ENCODE measurements at places on chromosomes 2 and 18.

GRCh38 chr2:118274841-118275510, 186.7 kb downstream of the INSIG2 start:
- no peak overlapping the region for H3K27ac ChIP-seq
- H3K4me1 ChIP-seq, result no peaks in the 10 kb centered on the region
- H3K4me3 ChIP-seq, result no peak overlapping the region
- no peaks in the 10 kb centered on the region for H3K36me3 ChIP-seq

DNA sequence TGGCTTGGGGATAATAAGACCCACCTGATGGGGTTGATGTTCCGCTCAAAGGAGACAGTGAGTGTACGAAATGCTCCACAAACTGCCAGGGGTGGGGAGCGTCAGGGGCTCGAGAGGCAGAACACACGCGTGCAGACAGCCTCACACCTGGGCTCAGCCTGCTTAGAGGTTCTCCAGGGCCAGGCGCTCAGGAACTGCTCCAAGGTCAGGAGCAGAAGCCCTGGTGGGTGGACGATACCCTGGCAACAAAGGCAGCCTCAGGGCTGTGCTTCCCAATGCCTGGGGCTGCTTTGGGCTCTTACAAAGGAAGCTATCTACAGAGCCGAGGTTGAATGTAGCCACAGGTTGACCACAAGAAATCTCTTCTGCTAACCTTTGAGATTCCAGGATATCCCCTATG, 114.4 kb downstream of the CLIP4 start:
- no peak overlapping the region for H3K27ac ChIP-seq
- no peak for DNase-seq
- peaks cover 3% of the 10 kb centered on the region for H3K4me1 ChIP-seq
- no peak overlapping the region for H3K4me3 ChIP-seq
- H3K27me3 ChIP-seq, result peaks cover 20% of the 10 kb centered on the region

GRCh38 chr18:49161627-49162026, 210.9 kb upstream of the SMAD7 start:
- no peak overlapping the region for H3K27ac ChIP-seq
- peak; percentile 89 for DNase-seq
- no peaks in the 10 kb centered on the region for H3K27me3 ChIP-seq
- no peaks in the 10 kb centered on the region for H3K4me1 ChIP-seq

GRCh38 chr18:26034850-26035497, 55.4 kb downstream of the SS18 start:
- peaks cover 54% of the 10 kb centered on the region for H3K36me3 ChIP-seq
- H3K27me3 ChIP-seq, result no peaks in the 10 kb centered on the region
- H3K4me1 ChIP-seq, result no peaks in the 10 kb centered on the region

GRCh38 chr2:185785851-185786473, 47.4 kb downstream of the FSIP2 start:
- H3K4me3 ChIP-seq, result no peak overlapping the region
- H3K4me1 ChIP-seq, result no peaks in the 10 kb centered on the region
- DNase-seq, result no peak
- no peak overlapping the region for H3K27ac ChIP-seq

DNA sequence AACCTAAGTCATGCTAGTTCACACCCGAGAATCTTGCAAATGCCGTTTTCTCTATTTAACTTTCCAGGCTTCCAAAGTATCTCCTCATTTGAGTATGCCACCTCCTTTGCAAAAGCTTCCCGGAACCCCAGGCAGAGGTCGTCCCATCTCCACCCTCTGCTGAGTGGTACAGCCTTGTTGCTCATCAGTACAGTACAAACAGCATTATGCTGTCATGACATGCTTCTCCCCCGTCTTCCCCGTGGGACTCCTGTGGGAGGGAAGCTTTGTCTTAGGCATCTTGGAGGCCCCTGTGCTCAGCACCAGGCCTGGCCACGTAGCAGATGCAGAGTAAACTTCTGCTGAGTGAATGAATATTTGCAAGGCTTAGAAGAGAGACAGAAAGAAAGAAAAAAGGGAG, 102.7 kb downstream of the CDCA7 start:
- H3K36me3 ChIP-seq, result no peaks in the 10 kb centered on the region
- no peaks in the 10 kb centered on the region for H3K4me1 ChIP-seq
- H3K27ac ChIP-seq, result no peak overlapping the region

DNA sequence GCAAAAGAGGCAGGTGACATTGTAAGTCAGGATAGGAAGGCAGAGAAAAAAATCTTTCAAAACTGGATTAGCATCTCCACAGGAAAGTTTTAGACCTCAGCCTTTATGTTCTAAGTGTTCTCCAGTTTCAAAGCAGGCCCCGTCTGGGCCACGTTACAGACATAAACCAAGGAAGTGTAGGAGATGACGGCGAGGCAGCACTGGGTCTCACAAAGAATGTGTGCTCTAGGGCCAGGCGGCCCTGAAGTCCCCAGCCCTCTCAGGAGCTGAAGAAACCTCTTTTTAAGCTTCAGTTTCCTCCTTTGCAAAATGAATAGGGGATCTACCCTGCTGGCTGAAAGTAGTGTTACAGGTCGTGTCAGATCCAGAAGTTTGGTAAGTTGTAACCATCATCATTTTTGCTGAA, 81.7 kb downstream of the SPRED2 start:
- peaks cover 32% of the 10 kb centered on the region for H3K4me1 ChIP-seq
- peak overlapping the region; percentile 32 for H3K27ac ChIP-seq
- no peak for DNase-seq
- no peak overlapping the region for H3K4me3 ChIP-seq

DNA sequence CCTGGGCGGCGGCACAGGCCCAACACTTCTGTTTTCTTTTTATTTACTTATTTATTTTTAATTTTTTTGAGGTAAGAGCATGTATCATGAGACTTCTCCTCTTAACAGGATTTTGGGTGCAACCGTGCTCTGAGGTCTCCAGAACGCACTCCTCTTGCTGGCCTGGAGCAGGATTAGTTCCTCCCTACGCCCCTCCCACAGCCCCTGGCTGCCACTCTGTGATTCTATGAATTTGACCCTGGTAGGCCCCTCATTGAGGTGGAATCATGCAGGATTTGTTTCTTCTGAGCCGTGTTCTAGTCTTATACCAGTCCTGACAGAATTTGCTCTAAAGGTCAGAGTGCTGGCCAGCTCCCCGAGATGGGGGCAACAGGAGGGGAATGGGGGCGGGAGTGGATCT, 106.5 kb upstream of the HS6ST1 start:
- H3K27ac ChIP-seq, result no peak overlapping the region
- no peak for DNase-seq
- no peak overlapping the region for H3K4me3 ChIP-seq
- H3K27me3 ChIP-seq, result no peaks in the 10 kb centered on the region
- H3K36me3 ChIP-seq, result no peaks in the 10 kb centered on the region

- H3K4me3 ChIP-seq, result no peak overlapping the region
- H3K27ac ChIP-seq, result no peak overlapping the region
- H3K27me3 ChIP-seq, result no peaks in the 10 kb centered on the region
These were observed 292.5 kb upstream of the CNTNAP5 start for GRCh38 chr2:123732563-123732962.

DNA sequence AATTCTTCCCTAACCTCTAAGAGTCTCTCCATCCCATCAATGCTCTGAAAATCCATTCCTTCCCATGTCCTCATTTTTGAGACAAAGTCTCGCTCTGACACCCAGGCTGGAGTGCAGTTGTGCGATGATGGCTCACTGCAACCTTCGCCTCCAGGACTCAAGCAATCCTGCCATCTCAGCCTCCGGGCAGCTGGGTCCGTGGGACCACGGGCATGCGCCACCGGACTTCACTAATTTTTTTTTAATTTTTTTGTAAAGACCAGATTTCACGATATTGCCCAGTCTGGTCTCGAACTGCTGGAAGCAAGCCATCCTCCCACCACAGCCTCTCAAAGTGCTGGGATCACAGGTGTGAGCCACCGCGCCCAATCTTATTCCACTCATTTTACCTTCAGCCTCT, 1.6 kb downstream of the FEZ2 start:
- no peak overlapping the region for H3K27ac ChIP-seq
- peaks cover 2% of the 10 kb centered on the region for H3K36me3 ChIP-seq
- H3K27me3 ChIP-seq, result no peaks in the 10 kb centered on the region

DNA sequence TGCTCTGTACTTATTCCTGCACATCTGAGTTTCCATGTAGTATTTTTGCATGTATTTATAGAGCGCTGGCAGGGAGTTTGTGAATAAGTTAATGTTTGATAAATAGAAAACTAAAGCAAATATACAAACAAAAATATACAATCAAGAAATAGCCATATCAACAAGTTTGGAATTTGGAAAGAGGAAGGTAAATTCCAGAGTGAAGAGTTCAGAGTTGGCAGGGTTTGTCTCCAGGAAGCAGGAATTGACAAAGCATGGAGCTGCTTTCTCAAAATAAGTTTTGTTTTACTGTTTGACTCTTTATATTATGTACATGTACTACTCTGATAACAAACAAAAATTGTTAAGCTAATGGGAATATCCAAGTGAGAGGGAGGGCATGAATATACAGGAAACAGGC, 80.3 kb downstream of the SPOPL start:
- H3K27ac ChIP-seq, result no peak overlapping the region
- no peak for DNase-seq
- no peaks in the 10 kb centered on the region for H3K36me3 ChIP-seq

DNA sequence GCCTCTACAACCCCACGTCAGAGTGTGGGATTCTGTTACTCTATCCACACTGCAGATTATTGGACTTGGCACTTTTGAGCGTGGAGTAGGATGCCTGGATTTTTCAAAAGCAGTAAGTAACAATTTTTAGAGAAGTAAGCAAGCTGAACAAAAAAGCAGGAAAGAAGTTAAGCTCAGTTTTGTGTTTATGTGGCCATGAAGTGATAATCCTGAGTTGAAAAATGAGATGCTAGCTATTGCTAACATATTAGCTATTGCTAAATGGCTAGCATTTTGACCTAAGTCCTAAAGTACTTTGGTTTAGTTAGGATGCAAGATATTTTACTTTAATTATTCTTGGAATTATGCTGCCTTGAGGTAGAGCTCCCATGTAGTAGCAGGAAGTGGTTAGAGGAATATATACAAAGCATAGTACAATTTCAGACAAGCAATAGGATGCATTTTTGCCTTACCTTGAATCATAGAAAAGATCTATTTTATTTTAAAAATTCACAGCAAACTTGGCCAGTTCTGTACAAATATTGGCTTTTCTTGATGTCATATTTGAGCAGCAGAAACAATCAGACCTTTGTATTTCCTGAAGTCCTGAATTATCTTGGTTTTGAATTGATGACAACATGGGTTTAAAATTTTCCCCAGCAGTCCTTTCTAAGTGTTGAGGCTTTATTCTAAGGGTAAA, 74.6 kb downstream of the COX7A2L start:
- H3K27ac ChIP-seq, result no peak overlapping the region
- no peaks in the 10 kb centered on the region for H3K4me1 ChIP-seq
- no peaks in the 10 kb centered on the region for H3K27me3 ChIP-seq
- H3K4me3 ChIP-seq, result no peak overlapping the region
- H3K36me3 ChIP-seq, result peaks cover 5% of the 10 kb centered on the region

DNA sequence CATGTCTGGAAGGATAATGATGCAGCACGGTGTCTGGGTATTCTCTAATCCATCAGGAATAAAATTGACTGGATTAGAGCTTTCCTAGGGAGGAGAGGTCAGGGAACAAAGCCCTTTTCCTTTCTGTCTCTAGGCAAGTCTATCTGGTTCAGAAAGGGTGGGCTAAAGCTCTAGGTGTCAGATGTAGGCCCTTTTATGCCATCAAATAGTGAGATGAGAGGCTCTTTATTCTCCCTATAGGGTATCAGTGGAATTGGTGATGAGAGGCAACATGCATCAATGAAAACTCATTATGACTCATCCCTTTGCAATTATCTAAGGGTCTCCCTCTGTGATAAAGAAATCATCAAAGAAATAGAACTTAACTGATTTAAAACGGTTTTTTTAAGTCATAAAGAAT, 328.0 kb upstream of the CRIM1 start:
- H3K4me1 ChIP-seq, result no peaks in the 10 kb centered on the region
- no peaks in the 10 kb centered on the region for H3K36me3 ChIP-seq
- no peak for DNase-seq
- H3K27me3 ChIP-seq, result no peaks in the 10 kb centered on the region

- no peak overlapping the region for H3K4me3 ChIP-seq
- no peaks in the 10 kb centered on the region for H3K4me1 ChIP-seq
- H3K27ac ChIP-seq, result no peak overlapping the region
- no peak for DNase-seq
These were observed 121.8 kb downstream of the TGFA start for GRCh38 chr2:70431716-70432347.

DNA sequence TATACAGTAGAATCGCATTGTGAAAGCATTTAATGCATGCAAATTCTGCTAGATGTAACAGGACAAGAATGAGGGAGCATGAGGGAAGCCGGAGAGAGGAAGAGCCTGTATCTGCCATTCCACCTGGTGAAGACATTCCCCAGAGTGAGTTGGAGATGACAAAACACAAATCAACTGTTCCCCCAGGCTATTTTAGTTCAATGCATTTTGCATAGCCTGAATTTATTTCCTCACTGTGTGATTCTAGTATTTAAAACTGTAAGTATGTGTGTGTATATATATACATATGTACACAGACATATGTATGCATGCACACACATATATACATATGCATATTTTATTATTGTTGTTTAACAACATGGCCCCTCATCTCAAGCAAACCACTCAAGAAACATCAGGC, 54.7 kb downstream of the CCDC68 start:
- H3K27me3 ChIP-seq, result no peaks in the 10 kb centered on the region
- H3K4me3 ChIP-seq, result no peak overlapping the region
- no peaks in the 10 kb centered on the region for H3K4me1 ChIP-seq
- H3K27ac ChIP-seq, result no peak overlapping the region
- DNase-seq, result no peak

DNA sequence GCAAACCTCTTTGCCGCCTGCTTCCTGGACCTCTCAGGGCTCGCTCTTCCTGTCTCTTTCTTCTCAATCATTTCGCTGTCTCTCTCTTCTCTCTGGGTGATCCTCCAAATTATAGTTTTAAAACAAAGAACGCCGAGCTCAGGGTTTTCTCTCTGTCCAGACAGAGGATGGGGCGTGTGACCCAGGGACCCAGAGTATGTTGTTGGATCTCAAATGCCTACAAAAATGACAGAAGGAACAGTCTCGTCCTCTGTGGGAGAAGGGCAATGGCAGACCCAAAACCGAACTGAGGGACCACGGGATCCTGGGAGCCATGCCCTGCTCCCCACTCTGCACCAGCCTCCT, 88.5 kb downstream of the EIPR1 start:
- no peak for DNase-seq
- no peaks in the 10 kb centered on the region for H3K36me3 ChIP-seq
- H3K27ac ChIP-seq, result no peak overlapping the region
- no peaks in the 10 kb centered on the region for H3K27me3 ChIP-seq
- H3K4me1 ChIP-seq, result no peaks in the 10 kb centered on the region
- no peak overlapping the region for H3K4me3 ChIP-seq

GRCh38 chr2:122433123-122433754, 677.8 kb downstream of the TSN start:
- no peaks in the 10 kb centered on the region for H3K36me3 ChIP-seq
- H3K27me3 ChIP-seq, result no peaks in the 10 kb centered on the region
- H3K4me3 ChIP-seq, result no peak overlapping the region
- no peak overlapping the region for H3K27ac ChIP-seq

DNA sequence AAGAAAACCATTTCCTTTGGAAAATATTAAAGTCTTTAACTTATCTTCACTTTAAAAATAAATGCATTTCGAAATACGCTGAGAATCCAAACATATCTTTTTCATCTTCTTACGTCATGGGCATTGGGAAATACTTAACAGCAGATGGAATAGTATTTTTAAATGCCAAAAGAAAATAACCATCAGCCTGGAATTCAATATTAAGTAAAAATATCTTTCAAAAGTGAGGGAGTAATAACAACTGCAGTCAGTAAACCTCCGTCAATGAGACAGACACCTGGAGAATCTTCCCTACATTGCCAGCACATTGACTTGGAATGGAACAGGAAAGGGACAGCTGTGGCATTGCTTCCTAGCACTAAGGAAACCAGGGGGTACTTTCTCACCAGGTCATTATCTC, 290.4 kb upstream of the TNP1 start:
- H3K27me3 ChIP-seq, result no peaks in the 10 kb centered on the region
- no peak for DNase-seq
- no peaks in the 10 kb centered on the region for H3K4me1 ChIP-seq
- H3K36me3 ChIP-seq, result no peaks in the 10 kb centered on the region
- H3K27ac ChIP-seq, result no peak overlapping the region

Data from astrocyte (in vitro differentiated cells and primary cell).